ENCODE measurements at places on chromosomes 12 and 14. TPM values are rescaled to one million over a fixed set of nuclear protein-coding genes. Genes with fewer than 3 reads are reported as not detected.

The ADAM20 gene
- 0.15 TPM for total RNA-seq

The CLBA1 gene
- total RNA-seq, result 6.4 TPM

The KRT73 gene
- not detected for total RNA-seq

The TMEM30B gene
- total RNA-seq, result 2.7 TPM

The SPTB gene
- total RNA-seq, result not detected

The SERPINA3 gene
- total RNA-seq, result 2.1 TPM

The CCDC196 gene
- not detected for total RNA-seq

The FAM181A gene
- total RNA-seq, result not detected

The KIF26A gene
- total RNA-seq, result 0.17 TPM

The CHGA gene
- not detected for total RNA-seq

The TAS2R46 gene
- not detected for total RNA-seq

The PLA2G1B gene
- not detected for total RNA-seq

The CABP1 gene
- not detected for total RNA-seq

The TMEM229B gene
- total RNA-seq, result not detected

The RABGGTA gene
- total RNA-seq, result 32.1 TPM

The NR1H4 gene
- total RNA-seq, result 0.34 TPM

The MYO1H gene
- total RNA-seq, result not detected

The ADGRD1 gene
- 0.84 TPM for total RNA-seq

The TOMM20L gene
- not detected for total RNA-seq

The SERPINA12 gene
- not detected for total RNA-seq

The HAL gene
- total RNA-seq, result under 0.01 TPM

The JDP2 gene
- 59.8 TPM for total RNA-seq

The CLEC4C gene
- not detected for total RNA-seq
